Right atrium auricular region (tissue), 2 donors: ENCODE measurements at places on chromosomes 16 and 17. TPM values are rescaled to one million over a fixed set of nuclear protein-coding genes. Genes with fewer than 3 reads are reported as not detected.

MARVELD3 gene
- not detected for total RNA-seq

TNFRSF13B gene
- not detected for total RNA-seq

ARSG gene
- total RNA-seq = 3.1 TPM

TBC1D3I gene
- not detected for total RNA-seq

ADAMTS18 gene
- total RNA-seq = not detected

TBKBP1 gene
- 10.9 TPM for total RNA-seq

GPR142 gene
- not detected for total RNA-seq

PNMT gene
- 14.9 TPM for total RNA-seq

ACSM3 gene
- total RNA-seq = 15.8 TPM

USH1G gene
- 0.22 TPM for total RNA-seq

LMF1 gene
- total RNA-seq = 11.9 TPM

C16orf74 gene
- total RNA-seq = 0.79 TPM

SDR42E2 gene
- not detected for total RNA-seq

STRADA gene
- total RNA-seq = 13.1 TPM

TMEM98 gene
- 117 TPM for total RNA-seq

HOXB6 gene
- total RNA-seq = 0.82 TPM

HOXB13 gene
- total RNA-seq = not detected

FAM234A gene
- total RNA-seq = 227 TPM

CHST4 gene
- not detected for total RNA-seq

PYY gene
- total RNA-seq = not detected

MYH11 gene
- 60.8 TPM for total RNA-seq

GPR179 gene
- not detected for total RNA-seq

SSTR5 gene
- total RNA-seq = 14.1 TPM

ZPBP2 gene
- not detected for total RNA-seq

KCNH4 gene
- total RNA-seq = 0.35 TPM

ZMYND15 gene
- not detected for total RNA-seq

TVP23A gene
- total RNA-seq = 0.30 TPM

GSG1L gene
- 34.7 TPM for total RNA-seq

RNF40 gene
- total RNA-seq = 48.5 TPM

IRX5 gene
- 4.1 TPM for total RNA-seq
